HAP-1 (cell line): ENCODE measurements at places on chromosomes 2 and 18.

DNA sequence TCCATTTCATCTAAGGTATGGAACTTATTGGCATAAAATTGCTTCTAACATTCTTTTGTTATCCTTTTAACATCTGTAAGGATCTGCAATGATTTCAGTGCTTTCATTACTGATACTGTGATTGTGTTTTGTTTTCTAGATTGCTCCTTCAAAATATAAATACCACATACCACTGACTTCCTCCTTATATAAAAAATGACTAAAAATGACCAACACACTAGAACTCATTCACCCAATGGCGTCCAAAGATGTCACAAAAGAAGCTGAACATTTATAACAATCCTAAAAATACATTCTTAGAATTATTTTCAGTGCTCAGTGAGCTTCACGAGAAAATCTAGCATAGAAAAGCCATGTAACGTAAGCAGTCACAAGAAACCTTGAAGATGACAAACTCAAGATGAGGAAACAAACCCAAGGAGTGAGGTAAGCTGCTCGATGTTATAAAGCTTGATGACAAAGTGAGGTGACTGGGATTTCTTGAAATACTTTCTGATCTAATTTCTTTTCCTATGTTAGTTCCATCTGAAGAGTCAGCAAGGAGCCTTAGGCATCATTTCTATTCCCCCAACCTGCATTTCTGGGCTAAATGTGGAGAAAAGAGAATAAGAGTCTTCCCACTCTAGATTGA, 42.6 kb downstream of the PNO1 start:
- DNase-seq, result no peak

DNA sequence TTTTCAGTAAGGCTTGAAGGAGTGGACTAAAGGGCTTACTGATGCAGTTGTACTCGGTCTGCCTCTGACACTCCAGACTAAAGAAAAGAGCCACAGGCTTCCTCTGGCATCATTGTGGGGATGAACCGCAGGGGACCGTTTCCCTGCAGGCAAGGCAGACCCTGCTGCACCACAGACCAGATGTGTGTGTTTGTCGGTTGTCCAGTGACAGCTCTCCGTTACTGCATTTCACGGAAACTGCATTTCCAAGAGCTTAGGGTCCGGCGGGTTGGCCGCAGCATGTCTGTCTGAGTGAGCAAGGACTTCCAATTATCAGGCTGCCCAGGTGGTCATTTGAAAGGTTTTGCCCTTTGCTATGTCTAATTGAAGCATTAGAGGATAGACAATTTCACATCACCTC, 98.1 kb downstream of the FAM210A start:
- no peak for DNase-seq

GRCh38 chr18:67730886-67731285, 214.4 kb upstream of the DSEL start:
- DNase-seq, result no peak

DNA sequence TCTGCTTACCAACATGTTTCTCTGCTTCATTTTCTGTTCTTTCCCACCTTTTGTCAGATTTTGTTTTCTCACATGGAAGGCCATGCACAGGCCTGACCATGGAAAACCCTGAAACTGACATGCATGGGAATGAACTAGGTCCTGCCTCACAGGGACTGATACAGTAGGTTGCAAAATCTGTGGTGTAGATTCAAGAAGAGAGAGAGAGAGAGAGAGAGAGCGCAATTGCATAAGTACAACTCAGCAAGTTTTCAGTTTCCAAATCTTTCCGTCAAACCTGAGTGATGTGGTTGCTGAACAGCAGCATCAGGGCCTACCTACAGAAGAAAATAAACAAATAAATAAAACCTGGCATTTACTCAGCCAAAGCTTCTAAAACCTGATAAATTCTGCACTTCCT, 87.5 kb upstream of the RNF152 start:
- DNase-seq, result no peak

DNA sequence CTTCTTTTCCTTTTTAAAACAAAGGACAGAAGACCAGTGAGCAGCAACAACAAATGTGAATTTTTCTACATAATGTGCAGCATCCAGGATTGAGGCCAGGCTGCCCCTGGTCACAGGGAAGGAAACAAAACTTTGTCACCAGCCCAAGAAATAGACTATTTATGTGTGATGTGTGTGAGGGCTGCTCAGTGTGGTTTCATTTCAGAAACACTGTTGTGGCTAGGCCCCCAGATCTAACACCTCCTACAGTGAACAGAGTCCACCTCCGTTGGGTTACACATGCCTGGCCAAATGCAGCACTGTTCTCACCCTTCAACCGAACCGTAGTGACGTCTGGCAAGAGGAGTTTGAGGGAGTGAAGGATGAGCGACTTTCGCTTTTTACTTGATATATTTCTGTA, 146.3 kb upstream of the RIOK3 start:
- DNase-seq, result no peak

DNA sequence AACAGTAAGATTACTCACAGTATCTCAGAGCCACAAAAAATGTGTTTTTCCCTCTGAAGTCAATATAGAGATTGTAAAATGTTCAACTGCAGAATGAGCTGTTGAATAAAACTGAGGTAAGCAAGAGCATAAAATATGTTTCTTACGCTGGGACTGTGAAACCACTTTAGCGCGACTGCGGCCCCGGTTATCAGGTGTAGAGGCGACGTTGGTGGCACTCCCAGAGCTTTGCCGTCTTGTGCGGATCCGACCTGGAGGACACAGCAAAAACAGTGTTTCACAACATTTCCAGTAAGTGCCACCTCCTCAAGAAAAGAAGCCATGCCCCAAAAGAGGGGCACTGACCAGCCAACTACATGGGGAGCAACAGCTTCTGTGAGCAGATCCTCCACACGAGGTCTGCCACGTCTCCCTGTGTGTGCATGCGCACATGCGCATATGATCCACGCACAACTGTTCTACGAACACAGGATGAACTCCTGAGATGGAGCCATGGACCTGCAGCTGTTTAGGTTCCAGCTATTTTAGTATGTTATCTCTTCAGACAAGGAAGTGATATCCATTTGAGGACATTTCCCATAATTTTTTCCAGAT, 100.7 kb upstream of the RNU4ATAC start:
- no peak for DNase-seq

GRCh38 chr2:152227969-152228592, 52.5 kb upstream of the STAM2 start:
- no peak for DNase-seq

DNA sequence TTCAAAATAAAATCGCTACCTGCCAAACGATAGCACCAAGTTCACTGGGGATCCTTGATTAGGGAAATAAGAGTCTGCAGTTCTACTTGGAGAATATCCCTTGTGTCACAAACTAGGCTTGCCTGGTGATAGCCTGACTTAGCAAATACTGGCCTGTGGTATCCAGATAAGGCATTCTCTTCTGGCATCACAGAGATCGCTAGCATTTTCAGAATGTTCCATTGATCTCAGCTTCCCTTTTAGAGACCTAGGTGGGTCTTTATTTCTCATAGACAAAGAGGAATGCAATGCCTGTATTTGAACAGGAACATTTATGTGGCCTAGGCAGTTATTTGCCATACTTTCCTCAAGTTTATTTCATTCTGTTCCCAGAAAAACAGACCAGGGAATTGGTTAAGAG, 349.1 kb downstream of the STK39 start:
- no peak for DNase-seq
